ENCODE measurements at places on chromosomes 2 and 18. TPM values are rescaled to one million over a fixed set of nuclear protein-coding genes. Genes with fewer than 3 reads are reported as not detected.

GRCh38 chr2:232365621-232366321 is 12.8 kb upstream of the ALPP start:
- no peak overlapping the region for H3K4me3 ChIP-seq
- H3K36me3 ChIP-seq = no peaks in the 10 kb centered on the region
- no peak overlapping the region for H3K27ac ChIP-seq
- no peak for DNase-seq

DNA sequence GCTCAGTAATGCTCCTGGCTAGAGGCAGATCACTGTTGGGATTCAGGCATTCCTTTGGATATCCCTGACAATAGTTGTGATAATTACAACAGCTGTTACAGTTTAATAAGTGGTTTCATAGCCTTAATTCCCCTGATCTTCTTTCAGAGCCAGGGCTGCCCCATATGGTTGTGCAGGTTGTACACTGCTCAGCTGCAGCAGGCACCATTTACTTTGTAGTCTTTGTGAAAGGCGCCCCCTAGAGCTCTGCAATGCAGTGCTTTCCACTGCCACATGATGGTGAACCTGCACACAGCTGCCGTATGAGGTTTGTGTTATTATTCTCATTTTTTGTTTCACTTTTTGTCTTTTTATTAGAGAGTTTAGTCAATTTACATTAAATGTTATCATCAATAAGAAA is 239.1 kb downstream of the KCNS3 start:
- no peaks in the 10 kb centered on the region for H3K36me3 ChIP-seq
- no peaks in the 10 kb centered on the region for H3K27me3 ChIP-seq
- no peaks in the 10 kb centered on the region for H3K4me1 ChIP-seq
- H3K4me3 ChIP-seq = no peak overlapping the region

DNA sequence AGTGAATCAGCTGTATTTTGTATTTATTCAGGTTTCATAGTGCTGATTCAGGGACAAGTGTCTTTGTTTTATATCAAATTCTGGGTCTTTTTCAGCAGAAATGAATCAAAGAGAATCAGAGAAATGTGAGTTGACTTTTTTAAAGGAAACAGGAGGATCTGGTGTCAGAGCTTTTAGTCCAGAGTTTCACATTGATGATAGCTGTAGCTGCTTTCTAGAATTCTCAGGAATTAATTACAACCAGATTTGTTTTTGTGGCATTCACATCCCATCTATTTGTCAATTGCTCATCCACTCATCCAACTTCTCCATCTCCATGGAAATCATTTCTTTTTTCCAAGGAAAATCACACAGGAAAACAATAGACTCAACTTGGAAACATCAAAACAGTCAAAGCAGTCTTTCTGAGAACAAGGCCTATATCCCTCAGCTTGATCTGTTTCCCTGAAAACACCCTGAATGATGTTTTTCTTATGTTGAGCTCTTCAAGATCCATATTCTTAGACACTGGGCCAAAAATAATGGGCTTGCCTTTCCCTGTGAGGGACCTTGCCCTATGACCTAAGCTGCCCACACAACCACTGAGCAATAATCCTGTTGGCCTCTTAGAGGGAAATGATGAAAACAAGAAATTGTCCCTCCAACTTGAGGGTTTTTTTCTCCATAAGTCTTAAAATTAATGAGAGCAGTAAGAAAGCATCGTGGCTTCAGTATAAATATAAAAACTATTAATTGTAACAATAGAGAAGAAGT is 249.5 kb upstream of the FN1 start:
- H3K4me1 ChIP-seq = no peaks in the 10 kb centered on the region
- H3K4me3 ChIP-seq = no peak overlapping the region
- DNase-seq = no peak
- H3K36me3 ChIP-seq = no peaks in the 10 kb centered on the region
- H3K27me3 ChIP-seq = no peaks in the 10 kb centered on the region
- H3K27ac ChIP-seq = no peak overlapping the region

DNA sequence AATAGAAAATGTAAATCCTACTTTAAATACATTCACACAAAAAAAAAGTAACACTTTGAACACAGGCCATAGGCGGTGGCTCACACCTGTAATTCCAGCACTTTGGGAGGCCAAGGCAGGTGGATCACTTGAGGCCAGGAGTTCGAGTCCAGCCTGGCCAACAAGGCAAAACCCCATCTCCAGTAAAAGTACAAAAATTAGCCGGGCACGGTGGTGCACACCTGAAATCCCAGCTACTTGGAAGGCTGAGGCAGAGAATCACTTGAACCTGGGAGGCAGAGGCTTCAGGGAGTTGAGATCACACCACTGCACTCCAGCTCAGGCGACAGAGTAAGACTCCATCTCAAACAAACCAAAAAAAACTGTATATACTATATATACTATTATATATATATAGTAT is 303.6 kb downstream of the BCL11A start:
- H3K27me3 ChIP-seq = no peaks in the 10 kb centered on the region
- DNase-seq = no peak
- H3K36me3 ChIP-seq = no peaks in the 10 kb centered on the region
- H3K27ac ChIP-seq = no peak overlapping the region
- no peak overlapping the region for H3K4me3 ChIP-seq
- H3K4me1 ChIP-seq = no peaks in the 10 kb centered on the region

DNA sequence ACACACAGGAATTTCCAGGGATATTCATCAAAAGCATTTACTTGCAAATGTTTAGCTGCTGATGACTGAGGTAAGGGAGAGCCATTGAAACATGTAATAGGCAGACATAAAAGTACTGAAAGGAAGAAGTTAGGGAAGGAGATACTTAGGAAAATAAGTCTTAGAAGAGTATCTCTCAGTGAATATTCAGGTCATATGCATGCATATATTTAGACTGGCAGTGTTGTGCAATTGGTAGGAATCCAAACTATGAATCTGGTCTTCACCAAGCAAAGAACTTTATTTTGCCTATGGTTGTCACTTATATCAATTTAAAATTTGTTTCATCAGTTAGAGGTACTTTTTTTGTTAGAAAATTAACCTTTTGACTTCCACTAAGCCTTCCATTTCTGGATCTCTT is 1490.7 kb downstream of the SUCLG1 start:
- no peak overlapping the region for H3K4me3 ChIP-seq
- H3K4me1 ChIP-seq = no peaks in the 10 kb centered on the region
- DNase-seq = no peak
- no peaks in the 10 kb centered on the region for H3K27me3 ChIP-seq
- H3K27ac ChIP-seq = no peak overlapping the region
- no peaks in the 10 kb centered on the region for H3K36me3 ChIP-seq

DNA sequence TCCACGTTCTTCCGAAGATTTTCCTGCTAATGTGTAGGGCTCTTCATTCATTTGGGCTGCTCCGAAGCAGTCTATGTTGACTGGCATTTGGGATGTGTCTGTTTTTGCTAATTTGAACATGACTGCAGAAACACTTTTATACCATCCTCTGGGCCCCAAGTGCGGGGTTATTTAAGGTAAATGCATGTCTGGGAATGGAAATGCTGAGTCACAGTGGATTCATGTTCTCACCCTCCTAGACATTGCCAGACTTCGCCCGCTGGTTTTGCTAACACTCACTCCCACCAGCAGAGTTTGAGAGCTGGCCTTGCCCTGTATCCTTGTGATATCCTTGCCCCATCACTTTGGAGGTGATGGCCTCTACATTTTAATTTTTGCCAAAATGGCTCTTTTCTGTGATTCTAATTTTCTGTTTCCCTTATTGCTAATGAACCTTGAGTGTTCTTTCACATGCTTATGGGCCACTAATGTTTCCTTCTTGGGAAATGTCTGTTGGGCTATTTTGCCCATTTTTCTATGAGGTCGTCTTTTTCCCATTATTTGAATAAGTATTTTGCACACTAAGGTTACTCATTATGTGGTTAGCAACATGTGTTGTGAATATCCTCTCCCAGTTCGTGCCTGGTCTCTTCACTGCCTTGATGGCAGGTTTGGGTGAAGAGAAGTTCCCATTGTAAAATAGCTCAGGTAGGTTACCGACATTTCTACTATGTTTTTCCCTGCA is 204.1 kb downstream of the GLI2 start:
- H3K27me3 ChIP-seq = no peaks in the 10 kb centered on the region
- peaks cover 42% of the 10 kb centered on the region for H3K4me1 ChIP-seq

GRCh38 chr2:42296226-42296625 is 64.8 kb downstream of the COX7A2L start:
- no peak overlapping the region for H3K27ac ChIP-seq
- no peaks in the 10 kb centered on the region for H3K27me3 ChIP-seq
- no peak for DNase-seq
- H3K4me1 ChIP-seq = no peaks in the 10 kb centered on the region
- no peak overlapping the region for H3K4me3 ChIP-seq

GRCh38 chr2:11534071-11534745 is 363 bp downstream of the GREB1 start:
- H3K36me3 ChIP-seq = no peaks in the 10 kb centered on the region
- H3K27me3 ChIP-seq = peaks cover 16% of the 10 kb centered on the region
- DNase-seq = no peak
- no peak overlapping the region for H3K4me3 ChIP-seq
- no peak overlapping the region for H3K27ac ChIP-seq
- H3K4me1 ChIP-seq = peaks cover 13% of the 10 kb centered on the region

DNA sequence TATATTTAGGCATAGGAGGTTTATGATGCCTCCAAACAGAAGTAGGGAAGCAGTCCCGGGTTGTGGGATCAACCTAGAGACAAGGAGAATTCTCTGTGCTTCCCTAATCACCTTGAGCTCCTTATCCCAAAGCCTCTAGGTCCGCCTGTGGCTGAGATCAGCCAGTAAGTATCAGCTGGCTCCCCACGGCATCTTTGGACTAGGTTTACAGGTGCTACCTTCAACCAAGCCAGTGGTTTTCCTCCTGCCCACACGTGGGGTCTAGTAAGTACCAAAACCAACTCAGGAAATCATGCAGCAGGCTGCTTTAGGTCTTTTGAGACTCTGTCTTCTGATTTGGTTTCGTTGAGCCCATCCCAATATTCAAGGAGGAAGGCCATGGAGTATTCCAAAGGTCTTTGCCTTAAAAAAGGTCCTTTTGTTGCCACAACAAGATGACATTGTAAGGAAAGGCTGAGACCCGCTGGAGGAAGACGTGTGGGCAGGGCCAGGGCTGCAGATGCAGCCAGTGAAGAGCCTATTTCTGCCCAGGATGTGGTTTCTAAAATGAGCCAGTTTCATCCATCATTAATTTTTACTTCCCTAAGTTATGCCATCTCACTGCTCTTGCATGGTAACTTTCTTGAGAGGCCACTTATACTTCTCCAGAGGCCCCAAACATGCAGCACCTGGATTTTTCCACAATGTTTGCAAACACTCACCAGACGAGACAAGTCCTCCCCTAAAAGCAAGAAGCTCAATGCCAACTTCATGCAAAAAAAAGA is 248.7 kb downstream of the RNF152 start:
- no peaks in the 10 kb centered on the region for H3K4me1 ChIP-seq
- H3K36me3 ChIP-seq = no peaks in the 10 kb centered on the region
- no peak for DNase-seq
- no peak overlapping the region for H3K4me3 ChIP-seq

GRCh38 chr2:211351987-211352386 is 795.6 kb downstream of the CPS1 start:
- H3K36me3 ChIP-seq = no peaks in the 10 kb centered on the region
- DNase-seq = no peak

DNA sequence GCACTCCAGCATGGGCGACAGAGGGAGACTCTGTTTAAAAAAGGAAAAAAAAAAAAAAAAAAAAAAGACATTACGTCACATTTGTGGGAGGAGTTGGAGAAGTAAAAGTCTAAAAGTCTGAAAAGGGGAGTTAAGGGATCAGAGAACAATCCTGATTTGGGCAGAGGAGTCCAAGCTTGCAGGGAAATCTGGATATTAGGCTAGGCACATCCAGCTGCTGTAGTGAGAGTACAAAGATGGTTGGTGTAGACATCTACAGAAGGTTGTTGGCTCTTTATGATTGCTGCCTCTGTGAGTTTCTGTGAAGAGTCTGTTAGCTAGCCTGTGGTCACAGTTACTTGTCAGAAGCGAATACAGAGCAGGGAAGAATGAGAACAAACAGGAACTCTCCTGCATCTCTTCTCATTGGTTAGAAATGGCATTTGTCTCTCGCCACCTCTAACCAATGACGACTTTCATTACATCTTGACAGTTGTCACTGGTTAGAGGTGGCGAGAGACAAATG is 3.3 kb upstream of the OSBPL6 start:
- no peak overlapping the region for H3K27ac ChIP-seq
- no peaks in the 10 kb centered on the region for H3K36me3 ChIP-seq
- H3K4me3 ChIP-seq = no peak overlapping the region
- peaks cover 27% of the 10 kb centered on the region for H3K4me1 ChIP-seq
- H3K27me3 ChIP-seq = no peaks in the 10 kb centered on the region

- H3K4me3 ChIP-seq = no peak overlapping the region
- DNase-seq = no peak
- H3K4me1 ChIP-seq = no peaks in the 10 kb centered on the region
- no peaks in the 10 kb centered on the region for H3K27me3 ChIP-seq
- H3K27ac ChIP-seq = no peak overlapping the region
- no peaks in the 10 kb centered on the region for H3K36me3 ChIP-seq
These were observed 192.0 kb downstream of the SLC8A1 start for GRCh38 chr2:40259900-40260299.

- H3K27me3 ChIP-seq = no peaks in the 10 kb centered on the region
- H3K36me3 ChIP-seq = no peaks in the 10 kb centered on the region
- no peak for DNase-seq
- no peak overlapping the region for H3K4me3 ChIP-seq
- no peak overlapping the region for H3K27ac ChIP-seq
These were observed 32.1 kb upstream of the SPAG16 start for GRCh38 chr2:213252206-213252605.

GRCh38 chr18:70366670-70367069 is 77.8 kb downstream of the SOCS6 start:
- no peaks in the 10 kb centered on the region for H3K36me3 ChIP-seq
- no peak overlapping the region for H3K4me3 ChIP-seq
- H3K4me1 ChIP-seq = no peaks in the 10 kb centered on the region
- no peaks in the 10 kb centered on the region for H3K27me3 ChIP-seq

DNA sequence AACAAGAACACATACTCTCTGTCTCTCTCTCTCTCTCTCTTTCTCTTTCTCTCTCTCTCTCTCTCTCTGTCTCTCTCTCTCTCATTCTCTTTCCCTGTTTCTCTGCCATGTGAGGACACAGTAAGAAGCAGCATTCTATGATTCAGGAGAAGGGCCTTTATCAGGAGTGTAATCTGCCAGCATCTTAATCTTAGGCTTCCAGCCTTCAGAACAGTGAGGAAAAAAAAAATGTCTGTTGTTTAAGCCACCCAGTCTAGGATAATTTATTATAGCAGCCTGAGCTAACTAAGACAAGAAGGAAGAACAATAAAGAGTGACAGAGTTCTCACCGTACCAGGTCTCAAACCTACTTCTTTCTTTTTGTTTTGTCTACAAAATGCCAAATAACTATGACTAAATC is 399.4 kb downstream of the SOCS6 start:
- H3K27ac ChIP-seq = no peak overlapping the region
- H3K27me3 ChIP-seq = no peaks in the 10 kb centered on the region
- H3K36me3 ChIP-seq = no peaks in the 10 kb centered on the region
- DNase-seq = no peak

DNA sequence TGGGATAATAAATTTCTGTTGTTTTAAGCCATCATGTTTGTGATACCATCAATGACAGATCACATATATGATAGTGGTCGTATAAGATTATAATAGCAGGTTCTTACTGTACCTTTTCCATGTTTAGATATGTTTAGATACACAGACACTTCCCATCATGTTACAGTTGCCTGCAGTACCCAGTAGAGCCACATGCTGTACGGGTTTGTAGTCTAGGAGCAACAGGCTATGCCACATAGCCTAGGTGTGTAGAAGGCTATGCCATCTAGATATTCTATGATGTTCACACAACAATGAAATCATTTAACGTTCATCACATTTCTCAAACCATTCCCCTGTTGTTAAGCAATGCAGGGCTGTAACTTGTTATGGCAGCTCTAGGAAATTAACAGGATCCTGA is 132.9 kb upstream of the SH3BP4 start:
- H3K4me3 ChIP-seq = no peak overlapping the region
- no peaks in the 10 kb centered on the region for H3K27me3 ChIP-seq
- H3K27ac ChIP-seq = no peak overlapping the region

The AGXT gene
- not detected for total RNA-seq

The ANKRD29 gene
- total RNA-seq = 10.1 TPM

The ABCB11 gene
- not detected for total RNA-seq

The MC4R gene
- total RNA-seq = not detected

Data from esophagus squamous epithelium (tissue), 5 donors.